GM20000 (cell line): ENCODE measurements at places on chromosomes 2 and 18.

DNA sequence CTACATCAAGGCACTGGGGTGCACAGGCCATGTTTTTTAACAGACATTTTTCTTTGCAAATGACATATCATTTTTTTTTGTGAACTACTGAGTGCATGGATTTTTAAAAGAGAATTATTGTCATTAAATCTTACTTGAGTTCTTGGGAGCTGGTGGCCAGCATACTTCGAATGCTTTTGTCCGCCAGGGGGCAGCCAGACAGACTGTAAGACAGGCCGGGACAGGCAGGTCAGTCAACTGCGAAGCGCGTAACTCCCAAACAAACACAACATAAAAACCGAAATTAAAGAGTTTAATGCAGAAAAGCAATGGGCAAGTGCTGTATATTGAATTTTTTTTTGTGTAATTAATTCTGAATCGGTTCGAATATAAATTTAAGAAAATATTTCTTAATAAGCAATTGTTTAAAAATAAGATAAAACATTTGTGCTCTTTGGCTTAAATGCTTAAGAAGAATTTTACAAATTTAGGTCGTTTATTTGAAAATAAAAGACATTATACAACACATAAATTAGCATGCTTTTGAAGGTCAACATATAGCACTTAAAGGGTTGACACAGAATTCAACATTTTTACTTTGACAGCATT is 142.2 kb upstream of the PXDN start:
- peak; percentile 67 for DNase-seq

- no peak for DNase-seq
These were observed 69.2 kb downstream of the PRELID3A start for GRCh38 chr18:12476955-12477354.

- DNase-seq: no peak
These were observed 69.7 kb downstream of the RNF144A start for GRCh38 chr2:6986912-6987361.

- DNase-seq: no peak
These were observed 62.5 kb downstream of the NEDD4L start for GRCh38 chr18:58106289-58107070.

- no peak for DNase-seq
These were observed 88.5 kb upstream of the SH3BP4 start for GRCh38 chr2:234863043-234863934.

DNA sequence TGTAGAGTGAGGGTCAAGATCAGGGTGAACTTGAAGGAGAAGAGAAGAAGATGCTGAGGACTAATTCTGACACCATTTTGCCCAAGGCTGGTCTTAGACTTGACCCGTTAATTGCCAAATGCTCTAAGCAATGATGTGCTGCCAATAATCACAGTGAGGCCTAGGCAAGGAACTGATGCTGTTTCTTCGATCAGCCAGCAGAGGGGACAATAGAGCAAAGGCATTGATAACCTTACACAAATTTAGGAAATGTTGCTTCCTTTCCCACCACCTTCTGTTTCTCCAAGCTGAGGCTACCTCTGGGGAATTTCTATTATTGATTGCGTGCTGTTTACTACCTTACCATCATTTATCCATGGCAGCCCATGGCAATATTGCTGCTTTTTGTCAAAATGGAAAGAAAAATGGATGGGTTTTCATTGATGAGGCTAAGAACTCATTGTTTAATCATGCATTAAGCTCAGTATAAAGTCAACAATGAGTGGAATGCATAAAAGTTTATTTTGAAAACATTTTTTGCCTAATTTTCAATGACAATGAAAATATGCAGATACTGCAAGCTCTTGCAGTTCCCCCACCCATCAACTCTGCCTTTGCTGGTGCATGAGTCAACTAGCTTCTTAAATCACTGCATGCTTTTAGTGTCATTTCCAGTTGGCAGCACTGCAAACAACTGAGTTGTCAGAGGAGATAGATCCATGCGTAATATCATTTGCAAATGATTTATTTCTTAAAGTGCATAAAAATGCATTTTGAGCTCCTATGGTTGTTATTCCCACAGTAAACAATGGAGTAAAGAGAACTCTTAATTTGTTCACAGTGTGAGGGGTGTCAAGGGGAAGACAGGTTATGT is 116.4 kb upstream of the NYAP2 start:
- peak; percentile 36 for DNase-seq

- peak; percentile 30 for DNase-seq
These were observed 122.1 kb downstream of the PKP4 start for GRCh38 chr2:158578703-158579330.

GRCh38 chr2:25414781-25415180 is 73.1 kb upstream of the DNMT3A start:
- no peak for DNase-seq

DNA sequence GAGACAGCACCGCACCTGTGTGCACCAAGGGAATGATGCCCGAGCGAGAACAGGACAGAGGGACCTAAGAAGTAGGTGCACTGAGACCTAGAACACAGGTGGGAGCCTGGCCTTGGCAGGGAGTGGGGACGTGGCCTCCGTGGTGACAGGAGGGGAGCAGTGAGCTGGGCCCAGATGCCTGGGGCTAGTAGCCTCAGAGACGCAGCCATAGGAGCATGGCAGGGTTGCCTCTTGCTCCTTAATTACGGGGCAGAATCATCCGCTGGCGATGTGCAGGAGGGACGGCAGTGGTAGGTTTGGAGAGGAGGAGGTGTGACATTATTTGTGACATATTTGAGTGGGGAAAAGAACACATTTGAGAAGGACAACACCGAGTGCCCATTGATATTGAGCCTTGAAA is 57.0 kb upstream of the HPCAL1 start:
- no peak for DNase-seq
